ENCODE measurements at places on chromosomes 12 and 14.

DNA sequence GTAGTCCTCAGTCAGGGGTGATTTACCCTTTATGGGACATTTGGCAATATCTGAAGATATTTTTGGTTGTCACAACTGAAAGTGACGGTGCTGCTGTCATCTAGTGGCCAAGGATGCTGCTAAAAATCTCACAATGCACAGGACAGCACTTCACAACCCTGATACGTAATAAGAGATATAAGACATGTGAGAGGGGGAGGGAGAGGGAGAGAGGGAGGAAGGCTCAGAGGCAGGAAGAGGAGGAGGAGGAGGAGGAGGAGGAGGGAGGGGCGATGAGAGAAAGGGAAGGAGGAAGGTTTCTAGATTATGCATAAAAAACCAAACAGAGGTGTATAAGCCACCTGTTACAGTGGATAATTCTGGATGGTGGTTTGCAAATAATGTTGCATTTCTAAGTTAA lies 14.3 kb downstream of the MYL2 start:
- no peak for DNase-seq

- DNase-seq, result no peak
Measured at GRCh38 chr12:107990325-107990724, 138.8 kb upstream of the WSCD2 start.

- no peak for DNase-seq
Measured at GRCh38 chr12:69343357-69343756, 4.8 kb upstream of the LYZ start.

DNA sequence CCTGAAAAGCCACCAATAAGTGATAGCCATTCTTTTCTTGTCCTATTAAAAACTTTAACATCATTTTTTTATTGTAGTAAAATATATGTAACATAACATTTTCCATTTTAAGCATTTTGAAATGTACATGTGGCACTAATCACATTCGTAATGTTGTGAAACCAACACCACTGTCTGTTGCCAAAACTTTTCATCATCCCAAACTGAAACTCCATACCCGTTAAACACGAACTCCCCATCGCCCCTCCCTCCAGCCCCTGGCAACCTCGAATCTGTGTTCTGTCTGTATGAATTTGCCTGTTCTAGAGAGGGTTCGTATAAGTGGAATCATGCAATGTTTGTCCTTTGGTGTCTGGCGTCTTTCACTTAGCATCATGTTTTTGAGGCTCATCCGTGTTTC lies 75.9 kb downstream of the CCDC92 start:
- DNase-seq, result no peak

GRCh38 chr14:45185100-45185814 lies 49.5 kb downstream of the FANCM start:
- no peak for DNase-seq

DNA sequence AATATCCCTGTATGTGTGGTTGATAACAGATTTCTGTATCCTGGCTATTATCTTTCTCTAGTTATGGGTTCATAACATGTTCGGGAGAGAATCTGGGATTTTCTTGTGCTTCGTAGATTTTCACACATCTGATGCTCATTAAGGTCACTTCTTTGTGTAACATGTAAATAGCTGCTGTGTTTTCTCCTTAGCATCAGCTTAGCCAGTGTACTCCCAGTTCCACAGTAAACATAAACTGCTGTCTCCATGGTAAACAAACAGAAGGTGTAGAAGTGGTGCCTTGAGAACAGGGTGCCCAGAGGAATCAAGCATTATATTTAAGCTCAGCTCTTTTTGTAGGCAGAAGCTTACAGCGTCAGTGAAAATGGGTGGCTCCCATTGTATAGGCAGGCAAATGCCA lies 88.0 kb downstream of the ANO6 start:
- DNase-seq, result no peak

DNA sequence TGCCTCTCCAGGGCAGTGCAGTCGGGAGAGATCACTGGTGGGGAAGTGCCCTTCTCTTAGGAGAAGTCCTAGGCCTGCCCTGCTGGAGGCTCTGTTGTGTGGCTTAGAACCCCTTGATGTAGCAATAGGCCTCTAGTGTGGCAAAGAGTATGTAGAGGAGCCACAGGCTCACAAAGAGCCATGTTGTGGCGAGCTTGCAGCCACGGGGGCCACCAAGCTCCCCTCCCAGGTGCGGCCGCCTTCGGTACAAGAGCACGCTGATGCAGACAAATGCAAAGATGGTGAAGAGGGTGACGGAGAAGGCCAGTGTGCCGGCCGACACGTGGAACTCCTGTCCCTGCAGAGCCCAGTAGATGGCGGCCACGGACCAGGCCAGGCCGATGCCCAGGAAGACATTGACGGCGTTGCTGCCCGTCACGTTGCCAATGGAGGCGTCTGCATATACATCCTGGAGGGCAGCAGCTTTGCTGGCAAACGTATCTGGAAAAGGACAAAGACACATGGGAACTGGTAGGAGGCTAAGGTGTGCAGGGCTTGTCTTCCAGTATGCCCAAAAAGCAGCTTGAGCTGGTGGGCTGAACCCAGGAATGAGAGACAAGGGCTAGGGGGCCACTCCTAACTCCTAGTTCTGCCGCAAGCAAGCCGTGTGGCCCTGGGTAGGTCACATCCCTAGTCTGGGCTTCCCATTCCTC lies 142.8 kb downstream of the SLC8A3 start:
- DNase-seq, result no peak

DNA sequence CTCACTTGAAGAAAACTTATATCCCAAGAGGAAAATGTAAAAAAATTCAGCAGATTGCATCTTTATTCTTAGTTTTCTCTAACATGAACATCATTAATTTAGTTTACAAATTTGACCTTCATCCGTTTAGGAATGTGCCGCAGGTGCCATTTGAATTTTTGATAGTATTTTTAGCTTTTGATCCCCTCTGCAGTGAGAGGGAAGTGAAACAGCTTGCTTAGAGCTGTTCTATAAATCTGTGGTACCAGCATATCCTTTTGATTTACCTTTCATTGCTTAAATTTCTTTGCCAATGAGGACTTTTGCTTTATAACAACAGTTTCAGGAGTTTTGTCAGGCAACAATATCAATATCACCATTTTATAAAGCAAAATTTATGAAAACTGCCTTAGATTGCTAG lies 32.7 kb downstream of the DUSP6 start:
- DNase-seq, result no peak

GRCh38 chr12:131340616-131341210 lies 370.2 kb upstream of the SFSWAP start:
- no peak for DNase-seq

- no peak for DNase-seq
Measured at GRCh38 chr14:51321036-51321435, 81.0 kb downstream of the TMX1 start.

GRCh38 chr14:61608245-61609165 lies 86.8 kb upstream of the HIF1A start:
- DNase-seq, result no peak

- DNase-seq, result no peak
Measured at GRCh38 chr14:61140271-61140670, 140.9 kb downstream of the TMEM30B start.

- DNase-seq, result no peak
Measured at GRCh38 chr14:85529803-85530574, at the start of gene FLRT2. TSS of gene FLRT2 (plus strand) at chr14:85530144. CDS start at chr14:85621515, 91,371 bp downstream.

- no peak for DNase-seq
Measured at GRCh38 chr12:56161690-56162351, 3.7 kb downstream of the MYL6 start.

GRCh38 chr12:43480591-43480990 lies 71.4 kb downstream of the ADAMTS20 start:
- no peak for DNase-seq

- DNase-seq, result no peak
Measured at GRCh38 chr12:6235499-6235898, 35.3 kb downstream of the CD9 start.
